Right forelimb (tissue), 1 donor: ENCODE measurements at places on chromosomes 3 and 15.

DNA sequence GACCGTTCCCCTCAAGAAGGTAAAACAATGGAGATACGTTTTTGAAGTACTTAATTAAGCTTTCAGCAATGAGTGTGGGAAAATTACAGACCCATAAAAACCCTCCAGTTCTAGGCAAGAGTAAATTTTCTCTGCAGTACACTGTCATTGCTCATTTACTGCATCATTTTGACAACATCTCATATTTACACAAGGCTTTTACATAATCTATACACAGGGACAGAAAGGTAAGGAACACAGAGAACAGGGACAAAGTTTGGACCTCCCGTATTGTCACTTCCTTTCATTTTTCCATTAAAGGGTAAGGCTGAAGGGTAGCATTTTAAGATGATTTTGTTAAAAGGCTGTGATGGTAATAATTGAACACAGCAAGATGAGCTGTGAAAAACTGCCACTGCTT lies 7.4 kb upstream of the HGD start:
- DNase-seq = no peak

GRCh38 chr15:72070817-72071447 lies 47.0 kb downstream of the MYO9A start:
- DNase-seq = no peak

DNA sequence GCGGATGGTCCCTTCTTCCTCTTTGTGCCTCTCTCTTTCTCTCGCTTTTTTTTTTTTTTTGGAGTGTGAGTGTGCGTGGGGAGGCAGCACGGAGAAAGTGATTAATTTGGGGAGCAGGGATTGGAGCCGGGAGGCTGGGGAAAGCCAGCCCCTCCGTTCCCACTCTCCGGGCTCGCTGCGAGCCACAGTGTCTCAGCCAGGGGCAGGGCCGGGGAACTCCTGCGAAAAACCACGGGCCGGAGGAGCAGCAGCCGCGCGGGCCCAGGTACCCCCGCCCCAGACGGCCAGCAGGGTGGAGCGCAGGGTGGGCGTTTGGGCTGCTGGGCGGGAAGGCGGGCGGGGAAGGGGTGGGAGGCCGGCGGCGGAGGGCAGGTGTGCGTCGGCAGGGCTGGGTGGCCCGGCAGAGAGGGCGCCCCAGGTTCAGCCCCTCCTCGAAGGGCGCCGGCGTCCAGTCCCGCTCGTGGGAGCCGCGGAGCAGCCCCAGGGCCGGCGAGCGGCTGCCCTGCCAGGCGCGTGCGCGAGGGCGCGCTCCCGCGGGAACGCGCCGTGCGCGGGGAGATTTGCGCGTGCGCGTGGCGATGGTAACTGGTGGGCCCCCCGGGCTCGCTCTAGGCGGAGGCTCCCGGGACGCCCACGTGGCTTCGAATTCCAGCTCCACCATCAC lies 1.4 kb downstream of the CHL1 start:
- no peak for DNase-seq

DNA sequence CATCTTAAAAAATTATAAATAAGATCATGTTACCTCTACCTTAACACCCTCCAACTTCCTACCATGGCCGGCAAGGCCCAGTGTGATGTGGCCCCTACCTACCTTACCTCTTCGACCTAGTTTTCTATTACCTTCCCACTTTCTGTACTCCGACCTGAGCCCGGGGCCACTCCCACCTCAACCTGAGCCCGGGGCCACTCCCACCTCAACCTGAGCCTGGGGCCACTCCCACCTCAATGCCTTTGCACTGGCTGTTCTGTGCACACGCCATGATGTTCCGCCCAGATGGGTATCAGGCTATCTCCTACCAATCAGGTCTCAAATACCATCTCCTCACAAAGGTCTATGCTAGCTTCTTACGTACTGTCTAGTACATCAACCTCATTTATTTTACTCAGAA lies 66.8 kb upstream of the XXYLT1 start:
- no peak for DNase-seq

DNA sequence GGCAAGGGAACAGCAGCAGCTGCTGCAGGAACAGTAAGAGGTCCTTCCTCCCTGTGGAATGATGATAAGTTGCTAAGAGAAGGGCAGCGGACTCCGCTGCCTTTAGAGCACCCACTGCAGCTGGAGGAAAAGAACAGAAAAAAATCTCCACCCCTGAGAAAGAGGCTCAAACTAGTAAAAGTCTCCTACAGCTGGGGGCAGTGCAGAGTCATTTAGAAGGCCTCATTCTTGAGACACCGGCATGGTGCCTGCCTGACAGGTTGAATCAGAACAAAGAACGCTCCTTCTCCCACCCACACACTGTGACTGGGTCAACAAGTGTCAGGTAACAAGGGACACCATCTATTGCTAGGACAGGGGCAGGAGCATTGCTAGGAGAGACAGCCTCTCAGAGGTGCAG lies 188.4 kb downstream of the ABHD5 start:
- no peak for DNase-seq

DNA sequence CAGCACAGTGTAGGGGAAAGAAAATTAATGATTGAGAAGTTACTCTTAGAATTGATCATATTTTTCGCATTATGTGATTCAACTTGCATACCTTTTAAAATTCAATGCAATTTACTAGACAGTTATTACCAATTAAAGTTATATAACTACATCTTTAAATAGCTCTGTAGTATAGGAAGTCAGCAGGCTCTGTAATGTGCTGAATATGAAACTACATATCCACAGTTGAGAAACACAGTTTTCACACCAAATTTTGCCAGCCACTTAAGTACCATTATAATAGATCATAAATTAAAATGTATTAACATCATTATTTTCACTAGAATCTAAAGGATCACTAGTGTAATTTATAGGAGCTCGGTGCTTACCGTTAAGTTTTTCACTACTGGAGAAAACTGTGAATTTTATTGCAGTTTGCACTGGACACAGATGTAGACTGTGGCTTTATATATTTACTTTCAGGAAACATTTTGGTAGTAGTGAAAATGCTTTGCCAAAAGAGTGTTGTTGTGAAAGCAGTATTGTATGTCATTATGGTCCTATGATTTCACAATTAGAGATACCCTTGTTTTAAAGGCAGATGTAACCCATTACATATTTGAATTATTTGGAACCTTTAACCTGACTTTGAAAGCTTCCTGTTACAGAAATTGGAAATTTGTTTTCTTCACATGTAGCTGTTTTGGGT lies 113.6 kb downstream of the PLCL2 start:
- no peak for DNase-seq

GRCh38 chr3:46561951-46562350 lies 4.2 kb downstream of the LRRC2 start:
- no peak for DNase-seq

- DNase-seq = no peak
Measured at GRCh38 chr3:50317300-50317699, 5.2 kb downstream of the HYAL2 start.

- DNase-seq = no peak
Measured at GRCh38 chr3:141623691-141624090, 114.4 kb upstream of the RNF7 start.

DNA sequence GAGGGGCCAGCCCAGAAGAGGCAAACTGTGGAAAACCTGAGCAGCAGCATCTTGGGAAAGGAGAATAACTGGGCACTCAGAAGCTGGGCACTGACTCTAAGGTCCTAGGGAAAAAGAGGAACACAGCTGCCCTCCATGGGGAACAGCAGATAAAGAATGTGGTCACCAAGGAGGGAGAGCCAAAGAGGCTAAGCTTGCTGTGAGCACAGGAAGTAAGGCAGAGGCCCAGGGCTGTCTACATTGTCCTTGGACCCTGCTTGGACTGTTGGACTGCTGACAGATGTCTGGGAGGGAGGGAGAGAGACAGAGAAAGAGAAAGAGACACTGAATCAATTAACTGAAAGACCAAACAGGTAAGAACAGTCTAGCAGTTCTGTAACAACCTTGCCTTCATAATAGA lies 4.5 kb upstream of the MNS1 start:
- DNase-seq = no peak

- no peak for DNase-seq
Measured at GRCh38 chr3:23253214-23253613, 50.1 kb downstream of the UBE2E2 start.

- DNase-seq = no peak
Measured at GRCh38 chr15:72006382-72006781, 111.6 kb downstream of the MYO9A start.

- no peak for DNase-seq
Measured at GRCh38 chr15:90837094-90837493, 31.3 kb upstream of the FURIN start.

DNA sequence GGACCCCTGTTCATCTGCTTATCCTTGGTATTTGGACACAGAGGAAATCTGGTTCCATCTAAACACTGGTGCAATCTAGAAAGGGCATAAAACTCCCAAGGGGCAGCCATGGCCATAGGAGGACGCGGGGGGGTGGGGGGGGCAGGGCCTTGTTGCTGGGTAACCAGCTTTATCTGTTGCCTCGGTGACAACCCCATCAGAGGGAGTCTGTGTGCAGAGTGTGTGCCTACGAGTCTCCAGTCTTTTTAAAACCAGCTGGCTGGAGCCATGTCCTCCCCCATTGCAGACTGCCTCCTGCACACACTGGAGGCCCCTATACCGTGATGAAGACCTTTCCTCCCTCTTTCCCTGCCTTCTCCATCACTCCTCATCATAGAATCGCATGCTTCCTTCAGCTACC lies 26.4 kb upstream of the CORO2B start:
- no peak for DNase-seq

- peak; percentile 92 for DNase-seq
Measured at GRCh38 chr3:172040078-172040980, 951 bp downstream of the FNDC3B start.

GRCh38 chr3:59135096-59135495 lies 85.3 kb upstream of the CFAP20DC start:
- no peak for DNase-seq

DNA sequence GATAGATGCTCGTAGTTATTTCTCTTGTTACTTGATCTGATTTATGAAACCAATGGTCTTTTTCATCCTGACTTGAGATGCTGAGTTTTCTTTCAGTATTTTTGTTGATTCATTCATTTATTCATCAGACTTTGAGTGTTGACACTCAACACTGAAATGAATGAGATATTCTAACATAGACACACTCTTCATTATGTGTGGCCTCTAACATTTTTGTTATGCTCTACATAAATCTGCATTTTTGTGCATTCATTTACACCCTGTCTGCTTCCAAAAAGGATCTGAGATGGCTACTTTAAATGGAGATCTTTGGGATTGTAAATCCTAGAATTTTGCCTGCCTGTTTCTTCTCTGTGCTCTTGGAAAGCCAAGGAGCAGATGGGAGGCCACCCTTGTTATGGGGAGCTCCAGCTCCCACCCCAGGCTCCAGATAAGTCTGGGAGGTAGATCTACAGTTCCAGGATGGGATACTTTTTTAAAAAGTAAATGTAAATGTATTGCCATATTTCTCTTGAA lies 287.2 kb upstream of the LRRFIP2 start:
- no peak for DNase-seq

DNA sequence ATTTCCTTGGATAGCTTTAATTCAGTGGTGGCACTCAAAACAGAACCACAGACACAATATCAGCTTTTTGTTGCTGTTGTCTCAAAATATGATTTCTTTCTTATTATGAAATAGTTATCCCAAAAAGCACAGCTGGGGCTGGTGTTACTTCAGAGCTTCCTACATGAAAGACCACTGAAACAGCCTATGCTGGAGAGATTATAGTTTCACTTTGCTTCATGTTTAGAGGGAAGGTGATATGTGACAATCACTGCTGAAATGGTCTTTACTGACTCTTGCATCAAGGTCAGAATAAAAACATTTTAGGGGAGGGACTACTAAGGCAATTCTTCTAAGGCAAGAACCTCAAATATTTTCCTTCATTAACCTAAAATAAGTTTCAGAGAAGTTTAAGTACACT lies 190.7 kb downstream of the TNIK start:
- DNase-seq = no peak

DNA sequence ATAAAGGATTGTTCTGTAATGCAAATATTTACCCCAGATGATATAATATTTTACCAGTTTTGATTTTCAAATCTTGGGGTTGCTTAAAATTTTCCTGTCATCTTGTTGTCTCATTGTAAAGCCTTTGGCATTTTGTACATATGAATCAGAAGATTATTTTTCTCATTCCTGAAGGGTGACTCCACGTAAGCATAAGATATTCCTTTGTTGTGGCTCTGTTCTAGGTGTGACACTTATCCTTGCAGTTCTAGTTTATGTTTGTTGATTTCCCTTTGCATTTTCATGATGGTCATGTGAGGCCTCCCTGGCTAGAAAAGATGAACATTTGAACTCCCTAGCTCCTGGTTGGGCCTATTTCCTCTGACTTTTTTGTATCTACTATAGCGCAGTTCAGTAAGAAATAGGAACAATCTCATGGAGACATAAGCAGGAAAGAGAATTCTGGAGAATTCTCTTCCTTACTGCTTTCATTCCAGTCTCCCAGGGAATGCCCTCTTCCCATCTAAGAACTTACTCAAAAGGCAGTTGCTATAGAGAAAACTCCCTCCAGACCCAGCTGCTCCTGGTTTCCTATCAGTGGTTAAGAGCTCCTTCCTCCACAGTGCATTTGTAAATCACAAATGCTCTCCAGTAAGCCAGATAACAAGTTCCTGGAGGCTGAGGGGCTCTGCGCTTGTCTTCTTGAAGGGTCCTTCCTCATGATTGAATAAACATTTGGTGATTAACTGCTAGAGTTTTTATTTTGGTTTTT lies 124.7 kb downstream of the WNT5A start:
- no peak for DNase-seq

GRCh38 chr15:93173369-93173768 lies 84.4 kb upstream of the RGMA start:
- DNase-seq = no peak

DNA sequence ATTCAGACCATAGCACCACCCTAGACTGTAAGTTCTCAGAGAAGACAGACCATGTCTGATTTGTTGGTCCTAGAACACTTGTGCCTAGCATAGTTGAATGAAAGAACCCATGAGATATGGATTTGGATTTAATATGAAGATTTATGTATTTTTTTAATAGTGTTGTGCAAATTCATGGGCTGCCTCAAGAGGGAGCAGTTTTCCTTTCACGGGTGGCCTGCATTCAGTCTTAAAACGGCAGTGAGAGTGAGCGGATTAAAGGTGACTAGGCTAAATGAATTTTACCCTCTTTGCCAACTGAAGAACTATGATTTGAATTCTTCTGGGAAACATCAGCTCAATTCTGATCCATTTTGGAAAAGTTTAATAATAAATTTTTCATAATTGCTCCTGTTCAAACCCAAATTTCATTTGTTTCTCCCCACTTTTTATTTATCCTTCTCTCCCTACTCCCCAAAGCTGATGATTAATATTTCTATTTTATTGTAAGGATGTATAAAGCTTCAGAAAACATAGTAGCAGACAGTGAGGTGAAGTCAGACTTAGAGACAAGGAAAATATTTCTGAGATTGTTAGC lies 67.3 kb downstream of the MORC1 start:
- DNase-seq = no peak

- DNase-seq = no peak
Measured at GRCh38 chr3:37953226-37953625, 37.4 kb upstream of the VILL start.

- peak; percentile 52 for DNase-seq
Measured at GRCh38 chr3:15206662-15207576, 873 bp downstream of the CAPN7 start.

- no peak for DNase-seq
Measured at GRCh38 chr3:179750720-179751328, 98.0 kb downstream of the USP13 start.
